ENCODE measurements at places on chromosomes 5 and 9. TPM values are rescaled to one million over a fixed set of nuclear protein-coding genes. Genes with fewer than 3 reads are reported as not detected.

The GZMA gene
- total RNA-seq: not detected

The RNF224 gene
- total RNA-seq: under 0.01 TPM

The PCDHB12 gene
- 15.0 TPM for total RNA-seq

The C5orf58 gene
- total RNA-seq: not detected

The IL5 gene
- total RNA-seq: not detected

The ARID3C gene
- not detected for total RNA-seq

The ARSI gene
- total RNA-seq: 0.25 TPM

The HARS2 gene
- 25.1 TPM for total RNA-seq

The FOXD4L6 gene
- total RNA-seq: not detected

The CLIC3 gene
- total RNA-seq: not detected

The LCN10 gene
- total RNA-seq: not detected

Measured in temporal lobe (tissue), 4 donors.